ENCODE measurements at places on chromosomes 1 and 21. TPM values are rescaled to one million over a fixed set of nuclear protein-coding genes. Genes with fewer than 3 reads are reported as not detected.

Gene CLDN19
- total RNA-seq: 0.69 TPM

Gene PLA2G2C
- not detected for total RNA-seq

Gene TRAF5
- 63.8 TPM for total RNA-seq

Gene CLCA1
- total RNA-seq: not detected

Gene SNX27
- 66.6 TPM for total RNA-seq

Gene TTC3
- total RNA-seq: 670 TPM

Gene ODR4
- 57.1 TPM for total RNA-seq

Gene ACTRT2
- not detected for total RNA-seq

GRCh38 chr21:33007747-33008146, 18.0 kb upstream of the OLIG2 start:
- DNase-seq: no peak

- DNase-seq: no peak
These were observed 240.0 kb downstream of the NUF2 start for GRCh38 chr1:163561580-163562295.

DNA sequence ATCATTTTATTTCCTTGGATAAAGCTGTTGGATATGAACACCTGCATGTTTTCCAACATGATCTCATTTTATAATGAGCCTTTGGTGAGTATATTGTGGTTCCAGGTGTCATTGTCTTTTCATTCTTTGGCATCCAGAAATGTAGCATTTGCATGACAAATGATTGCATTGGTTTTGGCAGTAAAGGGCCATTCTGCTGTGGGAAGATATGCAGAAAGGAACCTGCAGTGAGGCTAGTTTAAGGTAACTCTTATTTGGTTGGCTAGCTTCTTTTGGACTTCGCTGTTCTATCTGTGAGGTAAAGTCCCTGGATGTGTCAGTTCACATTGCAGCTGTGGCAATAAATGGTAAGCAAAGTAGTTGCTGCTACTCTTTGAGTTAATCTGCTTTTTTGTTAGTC, 343.0 kb downstream of the AMY1C start:
- DNase-seq: no peak

DNA sequence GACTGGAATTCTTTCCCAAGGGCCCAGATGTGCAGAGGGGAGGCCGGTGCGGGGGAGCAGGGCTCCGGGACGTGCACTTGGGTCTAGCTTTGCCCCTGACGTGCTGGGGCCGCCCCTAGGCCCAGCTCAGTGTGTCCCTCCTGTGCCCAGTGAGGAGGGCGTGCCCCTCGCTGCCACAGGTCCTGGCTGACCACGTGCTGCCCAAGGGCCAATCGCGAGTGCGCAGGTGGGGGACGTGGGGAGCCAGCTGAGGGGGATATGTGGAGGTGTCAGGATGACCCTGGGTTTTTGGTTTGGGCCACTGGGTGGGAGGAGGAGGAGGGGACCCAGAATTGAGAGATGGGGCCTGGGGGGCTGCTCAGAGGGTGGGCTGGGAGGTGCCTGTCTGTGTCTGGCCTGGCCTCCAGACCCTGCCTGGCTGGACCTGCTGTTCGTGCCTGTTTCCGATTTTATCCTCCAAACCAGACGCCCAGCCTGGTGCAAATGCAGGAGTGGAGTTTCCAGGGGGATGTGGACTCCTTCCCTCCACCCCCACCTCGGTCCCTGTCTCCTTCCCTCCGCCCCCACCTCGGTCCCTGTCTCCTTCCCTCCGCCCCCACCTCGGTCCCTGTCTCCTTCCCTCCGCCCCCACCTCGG, 6.1 kb upstream of the RNF223 start:
- DNase-seq: no peak

DNA sequence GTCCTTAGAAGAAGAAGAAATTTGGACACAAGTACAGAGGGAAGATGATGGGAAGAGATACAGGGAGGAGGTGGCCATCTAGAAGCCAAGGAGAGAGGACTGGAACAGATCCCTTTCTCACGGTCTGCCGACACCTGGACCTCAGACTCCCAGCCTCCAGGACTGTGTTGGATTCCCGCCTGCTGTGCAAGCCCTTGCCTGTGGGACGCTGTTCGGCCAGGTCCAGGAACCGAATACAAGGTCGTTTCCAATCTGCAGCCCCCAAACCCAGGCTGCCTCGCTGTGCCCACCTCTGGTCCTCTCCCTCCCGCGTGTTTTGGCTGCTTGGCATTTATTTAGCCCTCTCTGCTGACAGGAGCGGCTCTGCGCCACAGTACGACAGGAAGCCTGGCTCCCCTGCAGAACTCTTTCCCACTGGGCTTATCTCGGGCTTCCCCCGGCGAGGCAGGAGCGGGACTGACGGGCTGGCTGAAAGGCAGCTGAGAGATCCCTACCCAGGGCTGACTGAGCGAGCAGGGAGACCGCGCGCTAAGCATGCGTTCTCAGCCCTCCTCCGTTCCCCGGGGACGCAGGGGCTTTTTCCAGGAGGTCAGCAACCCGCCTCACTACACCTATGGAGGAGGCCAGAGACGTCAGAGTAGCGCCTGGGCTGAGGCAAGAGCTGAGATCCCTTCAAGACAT, 238.4 kb downstream of the TNR start:
- DNase-seq: no peak

DNA sequence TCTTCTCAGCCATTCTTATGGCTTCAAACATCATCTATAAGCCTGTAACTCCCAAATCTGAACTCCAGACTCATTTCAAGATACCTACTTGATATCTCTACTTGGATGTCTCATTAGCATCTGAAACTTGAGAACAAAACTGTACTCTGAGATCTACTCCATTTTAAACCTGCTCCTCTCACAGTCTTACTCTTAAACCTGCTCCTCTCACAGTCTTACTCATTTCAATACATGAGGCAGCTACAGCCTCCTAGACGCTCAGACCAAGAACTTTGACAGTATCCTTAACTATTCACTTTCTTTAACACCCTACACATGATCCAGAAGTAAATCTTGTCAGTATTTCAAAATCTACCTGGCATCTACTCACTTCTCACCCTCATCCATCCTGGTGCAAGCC, 54.3 kb downstream of the NBPF6 start:
- no peak for DNase-seq

DNA sequence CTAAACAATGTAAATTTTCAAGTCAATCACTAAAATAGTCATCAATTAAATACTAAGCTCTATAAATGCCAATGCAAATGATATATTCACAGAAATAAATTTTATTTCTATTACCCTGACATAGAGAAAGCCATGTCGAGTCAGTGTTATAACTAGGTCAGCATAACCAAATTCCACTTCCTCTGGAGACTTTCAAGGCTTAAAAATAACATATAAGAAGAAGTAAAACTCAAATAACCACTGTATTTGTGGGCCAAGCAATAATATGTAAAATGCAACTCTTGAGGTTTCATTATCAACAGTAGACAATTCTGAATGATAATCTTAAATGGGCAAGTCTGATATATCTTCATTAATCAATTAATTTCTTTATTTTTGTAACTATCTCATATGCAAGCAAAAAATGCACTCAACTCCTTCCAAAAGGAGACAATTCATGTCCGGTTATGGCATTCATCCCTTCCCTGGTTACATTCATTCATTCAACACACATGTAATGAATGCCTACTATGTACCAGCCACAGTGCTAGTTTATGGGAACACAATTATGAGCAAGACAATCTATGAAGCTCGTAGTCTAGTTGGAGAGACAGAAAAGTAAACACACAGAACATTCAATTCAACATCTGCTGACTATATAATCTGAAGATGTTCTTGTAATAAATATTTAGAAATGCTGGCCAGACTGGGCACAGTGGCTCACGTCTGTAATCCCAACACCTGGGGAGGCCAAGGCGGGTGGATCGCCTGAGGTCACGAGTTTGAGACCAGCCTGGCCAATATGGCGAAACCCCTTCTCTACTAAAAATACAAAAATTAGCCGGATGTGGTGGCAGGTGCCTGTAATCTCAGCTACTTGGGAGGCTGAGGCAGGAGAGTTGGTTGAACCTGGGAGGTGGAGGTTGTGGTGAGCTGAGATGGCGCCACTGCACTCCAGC, 37.1 kb upstream of the CAP1 start:
- no peak for DNase-seq

DNA sequence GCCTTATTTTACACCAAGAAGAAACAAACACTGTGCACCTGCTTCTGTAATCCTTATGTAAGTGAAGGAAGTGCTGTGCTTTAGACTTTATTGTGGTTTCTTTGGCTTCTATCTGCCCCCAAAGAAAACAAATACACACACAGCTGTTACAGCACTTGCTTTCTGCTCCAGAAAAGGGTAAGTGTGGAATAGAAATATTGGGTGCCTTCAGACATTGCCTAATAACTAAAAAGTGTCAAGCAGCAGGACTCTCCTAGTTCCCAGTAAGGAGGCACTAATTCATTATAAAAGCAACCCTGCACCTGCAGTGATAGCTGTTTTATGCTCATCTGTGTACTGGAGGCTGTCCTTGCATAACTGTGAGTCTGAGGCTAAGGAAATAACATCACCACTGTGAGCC, 23.4 kb upstream of the PRRX1 start:
- no peak for DNase-seq

- DNase-seq: no peak
These were observed 34.1 kb downstream of the UBASH3A start for GRCh38 chr21:42437786-42438185.

DNA sequence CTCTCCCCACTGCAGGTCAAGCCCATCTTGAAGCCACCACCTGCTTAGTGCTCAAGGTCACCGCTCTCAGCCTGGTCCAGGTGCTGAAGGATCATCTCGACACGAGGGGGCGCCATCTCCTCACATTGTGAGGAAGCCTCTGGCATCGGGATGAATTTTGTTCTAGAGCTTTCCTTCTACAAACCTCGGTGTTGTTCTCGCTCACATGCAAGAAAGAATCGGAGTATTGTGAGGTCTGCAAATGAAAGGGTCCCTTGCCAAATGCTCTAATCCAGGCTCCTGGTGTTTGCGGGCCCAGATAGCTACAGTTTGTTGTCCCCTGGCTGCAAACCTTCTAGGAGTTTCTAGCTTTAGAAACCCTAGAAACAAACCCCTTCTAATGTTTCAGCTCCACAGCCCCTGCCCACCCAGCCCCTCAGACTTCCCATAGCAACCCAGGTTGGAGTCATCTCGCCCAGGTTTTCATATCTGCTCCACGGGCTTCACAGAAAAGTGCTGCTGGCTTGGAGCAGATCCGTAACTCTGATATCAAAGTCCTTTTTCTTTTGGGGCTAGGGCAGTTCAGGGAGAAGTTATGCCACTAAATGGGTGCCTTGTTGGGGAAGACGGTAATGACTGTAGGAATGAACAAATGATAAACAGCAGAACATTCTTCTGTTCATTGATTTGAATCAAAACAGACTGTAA, 8.6 kb upstream of the ATP5PO start:
- DNase-seq: peak; percentile 75

GRCh38 chr1:61143821-61144424, 61.6 kb downstream of the NFIA start:
- no peak for DNase-seq

DNA sequence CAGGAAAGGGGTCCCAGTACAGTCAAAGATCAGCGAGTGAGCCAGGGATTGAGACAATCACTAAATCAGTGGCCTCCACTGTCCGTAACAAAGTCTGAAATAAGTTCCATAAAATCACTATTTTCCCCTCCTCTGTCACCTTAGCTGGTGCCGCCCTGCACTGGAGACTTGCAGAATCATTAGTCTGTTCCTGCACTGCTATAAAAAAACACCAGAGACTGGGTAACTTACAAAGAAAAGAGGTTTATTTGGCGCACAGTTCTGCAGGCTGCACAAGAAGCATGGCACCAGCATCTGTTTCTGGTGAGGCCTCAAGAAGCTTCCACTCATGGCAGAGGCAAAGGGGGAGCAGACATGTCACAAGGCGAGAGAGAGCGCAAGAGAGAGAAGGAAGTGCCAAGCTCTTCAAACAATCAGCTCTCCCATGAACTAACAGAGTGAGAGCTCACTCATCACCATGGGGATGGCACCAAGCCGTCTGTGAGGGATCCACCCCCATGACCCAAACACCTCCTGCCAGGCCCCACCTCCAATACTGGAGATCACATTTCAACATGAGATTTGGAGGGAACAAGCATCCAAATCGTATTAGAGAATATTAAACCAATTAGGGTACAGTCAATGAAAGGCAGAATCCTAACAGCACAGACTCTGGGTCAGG, 129.8 kb upstream of the TIAM1 start:
- no peak for DNase-seq

DNA sequence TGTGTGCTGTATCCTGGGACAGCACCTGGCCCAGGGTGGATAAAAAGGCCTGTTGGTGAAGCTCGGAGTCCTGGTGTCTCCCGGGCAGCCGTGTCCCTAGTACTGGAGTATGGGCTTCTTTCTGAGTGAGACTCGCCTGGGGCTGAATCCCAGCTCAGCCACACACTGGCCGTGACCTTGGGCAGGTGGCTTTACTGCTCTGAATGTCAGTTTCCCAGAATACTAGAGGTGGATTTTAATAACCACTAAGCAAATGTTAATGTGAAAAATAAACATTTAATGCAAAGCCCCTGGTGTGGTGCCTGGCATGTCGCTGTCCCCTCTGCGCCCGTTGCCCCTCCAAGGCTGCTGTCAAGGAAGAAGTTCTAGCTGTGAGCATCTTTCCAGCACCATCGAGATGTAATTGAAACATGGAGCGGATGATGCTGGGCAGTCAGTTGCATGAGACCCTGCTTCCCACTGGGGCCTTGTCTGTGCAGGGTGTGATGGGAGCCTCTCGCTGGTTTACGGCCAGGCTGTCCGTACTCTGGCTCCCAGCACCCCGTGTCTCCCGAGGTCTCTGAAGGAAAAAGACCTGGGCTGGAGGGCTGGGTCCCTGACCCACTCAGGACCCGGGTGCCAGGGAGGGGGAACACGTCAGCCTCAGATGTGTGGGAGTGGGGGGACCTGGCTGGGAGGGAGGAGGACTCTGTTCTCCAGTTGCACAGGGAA, 527.8 kb downstream of the MATN1 start:
- no peak for DNase-seq

GRCh38 chr1:88990426-88990825, 2.0 kb downstream of the KYAT3 start:
- no peak for DNase-seq

- DNase-seq: no peak
These were observed 53.9 kb downstream of the PRDX6 start for GRCh38 chr1:173530795-173531693.

DNA sequence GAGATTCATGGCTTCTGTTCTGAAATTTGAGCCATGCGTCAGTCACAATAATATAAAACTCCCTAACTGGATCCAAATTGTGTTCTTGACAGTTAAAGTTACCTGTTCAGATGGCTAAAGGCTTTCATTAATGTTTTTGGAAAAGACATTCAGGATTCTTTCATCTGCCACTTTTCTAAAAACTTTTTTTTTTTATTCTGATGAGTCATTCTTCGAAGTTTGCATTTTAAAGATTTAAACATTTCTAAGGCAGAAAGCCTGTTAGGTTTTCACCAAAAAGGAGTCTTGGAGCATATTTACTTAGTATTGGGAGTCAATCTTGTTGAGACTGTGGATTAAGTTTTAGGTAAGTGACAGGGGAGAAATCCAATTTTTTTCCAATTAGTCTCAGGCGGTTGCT, 18.9 kb upstream of the SDC3 start:
- DNase-seq: no peak

GRCh38 chr1:247474367-247474766, 16.5 kb upstream of the OR2B11 start:
- no peak for DNase-seq

Measured in urinary bladder (tissue), 4 donors.